ENCODE measurements at places on chromosomes 5 and 9.

DNA sequence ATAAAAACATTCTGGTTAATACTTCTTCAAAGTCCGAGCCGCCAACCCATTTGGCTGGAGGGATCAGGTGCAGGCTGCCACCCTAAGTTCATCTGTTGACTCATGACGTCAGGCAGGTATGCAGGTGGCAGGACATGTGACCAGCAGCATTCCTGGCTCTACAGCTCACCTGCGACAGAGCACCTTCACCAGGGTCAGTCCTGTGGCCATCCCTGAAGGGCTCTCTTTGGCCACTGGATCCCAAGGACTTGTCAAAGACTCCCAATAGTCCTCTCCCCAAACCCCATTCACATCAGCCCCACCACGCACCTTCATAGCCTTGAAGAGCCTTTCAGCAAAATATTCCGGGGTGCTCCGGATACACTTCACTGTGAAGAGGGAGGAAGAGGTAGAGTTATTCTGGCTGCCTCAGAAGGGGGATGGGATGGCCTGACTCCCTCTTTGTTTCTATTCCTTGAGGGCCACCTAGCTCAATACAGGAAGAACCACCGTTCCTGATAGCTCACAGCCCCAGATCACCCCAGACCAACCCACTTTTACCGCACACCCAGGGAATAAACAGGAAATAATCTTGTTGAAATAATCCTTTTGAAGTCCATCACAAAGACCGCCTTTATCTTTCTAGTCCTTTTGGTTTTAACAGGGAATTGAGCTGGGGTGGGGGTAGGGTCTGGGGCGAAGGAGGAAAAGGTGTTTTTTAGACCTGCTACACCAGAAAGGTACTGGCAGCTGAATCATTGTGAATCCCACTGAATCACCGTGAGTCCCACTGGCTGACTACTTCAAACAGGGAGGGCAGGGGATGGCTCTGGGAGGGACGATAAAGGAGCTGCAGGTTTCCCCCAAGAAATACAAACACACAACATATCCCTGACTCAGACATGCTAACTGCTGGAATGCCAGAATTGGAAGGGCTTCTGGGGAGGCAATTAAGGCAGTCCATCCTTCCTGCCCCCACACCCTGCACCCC lies 26.4 kb downstream of the ANXA6 start:
- DNase-seq: peak; percentile 26

- DNase-seq: no peak
Measured at GRCh38 chr5:5146530-5147160, 6.5 kb downstream of the ADAMTS16 start.

GRCh38 chr9:80679916-80680315 lies 1009.4 kb downstream of the TLE1 start:
- no peak for DNase-seq

- no peak for DNase-seq
Measured at GRCh38 chr5:96172436-96172835, 210.8 kb upstream of the ELL2 start.

- no peak for DNase-seq
Measured at GRCh38 chr5:131749138-131749537, 47.7 kb downstream of the FNIP1 start.

DNA sequence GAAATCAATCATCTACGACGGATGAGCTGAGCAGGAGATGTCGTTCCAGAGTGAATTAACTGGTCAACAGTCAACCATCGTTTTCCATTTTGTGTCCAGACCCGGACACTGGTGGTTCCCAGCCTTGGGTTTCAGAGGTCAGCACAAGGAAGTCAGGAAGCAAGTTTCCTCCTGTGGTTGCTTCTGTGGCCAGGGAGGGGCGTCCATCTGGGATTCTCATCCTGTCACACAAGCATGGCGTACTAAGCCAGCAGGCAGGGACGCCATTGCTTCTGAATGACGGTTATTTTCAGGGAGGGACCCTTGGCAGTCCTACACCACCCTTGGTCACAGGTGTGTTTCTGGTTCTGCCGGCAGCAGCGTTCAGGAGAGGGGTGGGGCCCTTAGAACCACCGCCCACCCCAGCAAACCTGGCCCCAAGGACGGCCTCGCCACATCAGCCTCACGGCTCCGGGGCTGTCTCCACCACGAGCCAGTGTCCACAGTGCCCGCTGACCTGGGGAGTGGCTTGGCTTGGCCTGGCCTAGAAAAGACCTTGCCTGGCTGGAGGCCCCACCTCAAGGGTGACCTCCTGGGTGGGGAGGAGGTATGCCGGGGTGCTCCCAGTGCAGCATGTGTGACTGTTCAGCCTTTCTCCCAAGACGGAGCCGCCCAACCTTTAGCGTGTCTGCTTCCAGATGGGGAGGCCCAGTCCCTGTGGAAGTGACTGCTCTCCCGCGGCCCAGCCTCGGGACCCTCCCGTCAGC lies 25.2 kb downstream of the NDUFS6 start:
- DNase-seq: no peak

DNA sequence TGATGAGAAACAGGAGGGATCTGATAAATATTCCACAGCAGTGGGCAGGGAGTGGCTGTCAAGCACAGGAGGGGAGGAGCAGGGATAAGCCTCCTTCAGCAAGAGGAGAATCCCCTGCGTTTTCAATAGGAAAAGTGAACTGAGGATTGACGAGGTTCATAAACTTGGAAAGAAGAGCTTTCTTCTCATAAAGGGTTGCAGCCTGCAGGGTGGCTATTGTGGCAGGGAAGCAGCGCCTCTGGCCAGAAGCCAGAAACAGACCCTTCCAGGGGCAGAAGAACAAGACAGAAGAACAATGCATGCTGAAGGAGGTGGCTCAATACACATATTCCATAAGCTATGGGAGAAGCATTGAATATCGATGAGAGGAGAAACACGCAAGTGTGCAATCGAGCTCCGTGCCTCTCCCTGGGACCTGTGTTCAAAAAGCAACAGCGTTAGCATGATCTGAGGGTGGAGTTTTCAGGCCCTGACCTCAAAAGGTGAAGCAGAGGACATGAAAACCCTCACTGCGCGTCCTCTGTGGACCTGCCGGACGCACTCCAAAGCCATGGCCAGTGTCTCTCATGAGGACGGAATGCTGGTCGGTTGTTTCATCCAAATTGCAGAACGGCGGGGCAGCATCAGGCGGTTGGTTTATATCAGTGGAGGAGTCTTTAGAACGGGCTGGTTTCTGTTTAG lies 67.6 kb downstream of the ANKRD33B start:
- no peak for DNase-seq

- no peak for DNase-seq
Measured at GRCh38 chr5:32507738-32508434, 63.3 kb upstream of the ZFR start.

DNA sequence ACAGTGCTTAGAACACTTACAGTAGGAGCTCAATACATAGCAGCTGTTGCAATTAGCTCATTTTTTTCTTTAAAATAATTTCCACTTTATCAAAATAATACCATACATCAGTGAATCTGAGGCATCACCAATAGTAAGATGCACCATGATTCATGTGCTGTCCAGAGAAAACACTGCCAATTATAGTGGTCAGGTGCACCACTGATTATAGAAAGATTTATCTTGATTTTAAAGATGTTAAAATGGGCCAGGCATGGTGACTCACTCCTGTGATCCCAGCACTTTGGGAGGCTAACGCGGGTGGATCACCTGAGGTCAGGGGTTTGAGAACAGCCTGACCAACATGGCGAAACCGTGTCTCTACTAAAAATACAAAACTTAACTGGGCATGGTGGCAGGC lies 39.4 kb downstream of the NAIF1 start:
- DNase-seq: no peak

GRCh38 chr5:69334793-69335268 lies 2.2 kb upstream of the CCDC125 start:
- peak; percentile 60 for DNase-seq

- no peak for DNase-seq
Measured at GRCh38 chr9:136268318-136268717, 22.7 kb upstream of the QSOX2 start.

GRCh38 chr5:144273232-144274027 lies 102.8 kb downstream of the KCTD16 start:
- no peak for DNase-seq

DNA sequence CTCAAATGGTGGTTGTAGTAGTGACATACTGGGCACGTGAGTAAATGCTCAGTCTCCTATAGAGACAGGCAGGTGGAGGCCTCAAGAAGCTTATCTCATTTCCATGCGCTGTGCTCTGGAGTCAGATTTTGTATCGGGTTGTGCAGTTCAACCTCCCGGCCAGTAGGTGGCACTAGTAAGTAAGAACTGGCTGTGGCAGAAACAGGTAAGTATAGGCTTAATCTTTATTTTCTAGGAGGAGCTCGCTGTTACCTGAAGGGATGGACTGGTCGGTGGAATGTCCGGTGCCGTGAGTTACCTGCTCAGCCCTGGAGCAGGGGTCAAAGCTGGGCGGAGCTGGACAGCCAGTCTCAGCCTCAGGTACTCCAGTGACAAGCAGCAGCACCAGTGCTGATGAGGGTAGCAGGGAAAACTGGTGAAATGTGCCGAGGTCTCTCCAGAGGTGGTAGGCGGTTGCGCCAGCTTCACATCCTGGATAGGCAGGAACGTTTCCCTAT lies 880.1 kb upstream of the SEMA6A start:
- DNase-seq: no peak

DNA sequence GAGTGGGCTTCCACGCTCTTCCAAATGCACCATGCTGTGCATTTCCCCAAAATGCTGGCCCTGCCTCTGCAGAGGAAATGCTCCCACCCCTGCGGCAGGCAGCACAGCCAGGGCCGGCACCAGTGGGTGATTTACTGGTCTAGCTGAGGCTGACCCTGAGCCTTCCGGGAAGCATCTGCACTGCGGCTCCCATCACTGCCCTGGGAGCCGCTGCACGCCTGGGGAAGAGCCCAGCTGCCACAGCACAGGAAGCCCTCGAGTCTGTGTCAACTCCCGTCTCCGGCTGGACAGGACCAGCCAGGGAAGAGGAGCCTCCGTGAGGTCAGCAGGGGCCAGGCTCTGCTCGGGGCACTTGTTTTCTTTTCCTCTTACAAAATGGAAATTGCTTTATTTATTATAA lies 25.1 kb upstream of the EEIG1 start:
- DNase-seq: no peak

DNA sequence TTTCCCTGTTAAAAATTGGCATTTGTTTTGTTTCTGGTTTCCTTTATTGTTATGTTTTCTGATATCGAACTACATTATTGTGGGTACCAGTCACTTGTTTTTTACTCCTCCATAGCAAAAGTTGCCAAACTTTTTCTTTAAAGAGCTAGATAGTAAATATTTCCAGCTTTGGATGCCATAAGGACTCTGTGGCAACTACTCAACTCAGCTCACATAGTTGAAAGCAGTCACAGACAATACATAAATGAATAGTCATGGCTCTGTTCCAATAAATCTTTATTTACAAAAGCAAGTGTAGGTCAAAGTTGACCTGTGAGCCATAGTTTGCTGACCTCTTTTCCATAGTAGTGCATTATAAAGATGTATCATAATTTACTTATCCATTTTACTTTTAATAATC lies 305.0 kb downstream of the RASEF start:
- DNase-seq: no peak

- DNase-seq: no peak
Measured at GRCh38 chr9:125972012-125972729, 225.0 kb downstream of the PBX3 start.

DNA sequence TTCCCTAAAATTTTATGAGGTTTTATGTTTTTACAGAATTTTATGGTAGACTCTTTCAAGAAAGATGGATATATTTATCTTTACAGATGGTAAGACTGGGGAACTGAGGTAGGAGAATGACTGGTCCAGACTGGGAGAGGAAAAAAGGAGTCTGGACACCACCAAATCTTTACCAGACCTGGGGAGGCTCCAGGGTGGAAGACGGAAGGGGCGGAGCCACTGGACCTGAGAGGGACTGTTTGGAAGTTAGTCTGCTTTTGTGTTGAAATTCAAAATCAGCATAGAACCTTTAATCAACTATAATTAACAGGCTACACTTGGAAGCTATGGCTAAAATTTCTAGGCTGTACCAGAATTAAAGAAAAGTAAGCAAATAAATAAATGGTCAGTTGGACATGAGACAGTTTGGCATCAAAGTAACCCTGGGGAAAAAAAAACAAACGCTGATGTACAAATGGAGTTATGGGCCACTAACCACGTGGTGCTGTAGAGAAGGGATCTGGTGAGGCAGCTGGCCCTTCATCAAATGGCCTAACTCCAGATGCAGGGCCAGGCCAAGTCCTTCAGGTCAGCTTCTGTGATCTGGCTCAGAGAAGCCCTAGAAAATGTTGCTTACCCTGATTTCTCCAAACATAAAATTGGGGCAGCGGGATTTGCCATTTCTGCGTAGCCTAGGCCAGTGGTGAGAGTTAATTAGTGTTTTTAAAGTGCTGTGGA lies 155.1 kb downstream of the ARSB start:
- no peak for DNase-seq

DNA sequence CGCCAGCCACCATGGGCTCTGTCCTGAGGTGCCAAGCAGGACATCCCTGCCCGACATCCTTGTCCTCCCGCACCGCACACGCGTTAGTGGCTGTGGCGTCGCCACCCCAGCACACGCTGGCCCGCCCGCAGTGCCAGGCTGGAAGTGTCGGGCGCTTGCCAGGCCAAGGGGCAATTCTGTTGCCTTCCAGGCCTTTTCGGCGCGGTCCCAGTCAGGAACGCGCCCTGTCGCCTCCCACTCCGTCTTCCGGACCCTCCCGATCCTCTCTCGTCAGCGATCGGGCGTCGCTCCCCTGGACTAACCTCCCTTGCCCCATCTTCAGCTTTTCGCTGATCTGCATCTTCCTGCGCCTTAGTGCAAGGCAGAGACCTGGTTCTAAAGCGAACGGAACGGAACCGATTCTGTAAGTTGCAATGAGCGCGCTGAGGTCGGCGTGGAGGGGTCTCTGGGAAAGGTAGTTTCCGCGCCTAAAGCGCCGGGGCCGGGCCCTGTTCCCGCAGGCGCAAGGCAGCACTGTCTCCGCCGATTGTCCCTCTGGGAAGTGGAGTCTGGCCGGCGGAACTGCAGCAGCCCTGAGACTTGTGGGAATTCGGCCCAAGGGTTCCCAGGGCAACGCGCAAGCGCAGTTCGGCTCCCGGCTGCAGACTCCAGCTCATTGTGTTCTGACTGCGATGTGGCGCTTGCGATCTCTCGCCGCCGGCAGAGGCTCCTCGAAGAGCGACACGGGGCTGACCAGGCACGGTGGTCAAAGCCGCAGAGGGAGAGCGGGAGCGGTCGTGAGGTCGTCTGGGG lies at the start of gene ZNF454:
Gene ZNF454 (plus strand): TSS at position 630 of the 792 bp plus-strand sequence. CDS start 1,594 bp downstream, outside the sequence.
- no peak for DNase-seq

DNA sequence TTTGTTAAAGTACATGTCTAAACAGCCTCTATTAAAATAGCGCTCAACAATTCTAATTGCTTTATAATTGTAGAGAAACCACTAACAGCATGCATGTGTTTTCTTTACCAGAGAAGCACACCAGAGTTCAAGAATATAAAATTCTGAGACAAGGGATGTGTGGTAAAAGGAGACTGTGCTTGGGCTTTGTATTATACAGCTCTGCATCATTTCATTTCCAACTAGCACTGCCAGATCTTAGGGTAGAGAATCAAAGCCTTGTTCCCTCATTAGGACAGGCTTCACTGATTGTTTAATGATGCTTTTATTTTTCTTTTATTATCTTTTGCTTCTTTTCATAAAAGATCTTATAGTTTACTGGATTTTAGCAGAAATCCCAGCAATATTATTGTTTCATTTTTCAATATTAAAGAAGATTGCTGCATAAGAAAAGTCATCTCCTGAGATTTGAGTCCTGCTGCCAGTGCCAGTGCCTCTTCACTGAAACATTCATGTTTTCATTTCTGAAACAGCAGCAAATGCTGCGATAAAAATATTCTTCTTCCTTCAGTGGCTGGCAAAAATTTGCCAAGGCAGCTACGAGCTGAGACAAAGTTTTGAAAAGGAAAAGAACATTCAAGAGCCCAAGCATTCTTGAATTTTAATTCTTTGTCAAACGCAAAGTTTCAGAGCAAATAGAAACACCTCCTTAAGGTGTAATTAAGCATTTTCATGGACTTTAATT lies 491.0 kb upstream of the PIK3R1 start:
- DNase-seq: no peak

- no peak for DNase-seq
Measured at GRCh38 chr5:116922532-116922931, 347.9 kb upstream of the SEMA6A start.

Data from naive thymus-derived CD8-positive, alpha-beta T cell (primary cell).